ENCODE measurements at places on chromosomes 3 and 15. TPM values are rescaled to one million over a fixed set of nuclear protein-coding genes. Genes with fewer than 3 reads are reported as not detected.

The TRH gene
- total RNA-seq, result not detected

The CIAO2A gene
- 181 TPM for total RNA-seq

The FAM227B gene
- total RNA-seq, result 6.6 TPM

The GOLGB1 gene
- total RNA-seq, result 10.5 TPM

The IMPG2 gene
- total RNA-seq, result 0.09 TPM

The CSPG4 gene
- total RNA-seq, result 0.07 TPM

The PFN2 gene
- 0.86 TPM for total RNA-seq

The CCR3 gene
- not detected for total RNA-seq

The MOBP gene
- total RNA-seq, result 0.33 TPM

The MUSTN1 gene
- 0.78 TPM for total RNA-seq

The RSRC1 gene
- total RNA-seq, result 50.1 TPM

The KLHL40 gene
- not detected for total RNA-seq

The GOLGA8G gene
- total RNA-seq, result not detected

The OXTR gene
- total RNA-seq, result 1.2 TPM

The TRPM1 gene
- not detected for total RNA-seq

The MAP1A gene
- total RNA-seq, result 18.6 TPM

The ALDH1L1 gene
- 1.5 TPM for total RNA-seq

- no peaks in the 10 kb centered on the region for H3K36me3 ChIP-seq
- H3K4me1 ChIP-seq, result no peaks in the 10 kb centered on the region
- H3K4me3 ChIP-seq, result no peak overlapping the region
- H3K27ac ChIP-seq, result no peak overlapping the region
- DNase-seq, result no peak
These were observed 34.8 kb upstream of the CCK start for GRCh38 chr3:42300778-42301177.

- no peaks in the 10 kb centered on the region for H3K36me3 ChIP-seq
- H3K27me3 ChIP-seq, result peaks cover 27% of the 10 kb centered on the region
- DNase-seq, result no peak
- no peak overlapping the region for H3K4me3 ChIP-seq
- H3K27ac ChIP-seq, result no peak overlapping the region
These were observed 36.6 kb upstream of the EPHB3 start for GRCh38 chr3:184524981-184525336.

GRCh38 chr3:55169161-55169560 is 241.3 kb upstream of the LRTM1 start:
- H3K36me3 ChIP-seq, result no peaks in the 10 kb centered on the region
- no peak for DNase-seq
- H3K4me1 ChIP-seq, result no peaks in the 10 kb centered on the region
- no peaks in the 10 kb centered on the region for H3K27me3 ChIP-seq

DNA sequence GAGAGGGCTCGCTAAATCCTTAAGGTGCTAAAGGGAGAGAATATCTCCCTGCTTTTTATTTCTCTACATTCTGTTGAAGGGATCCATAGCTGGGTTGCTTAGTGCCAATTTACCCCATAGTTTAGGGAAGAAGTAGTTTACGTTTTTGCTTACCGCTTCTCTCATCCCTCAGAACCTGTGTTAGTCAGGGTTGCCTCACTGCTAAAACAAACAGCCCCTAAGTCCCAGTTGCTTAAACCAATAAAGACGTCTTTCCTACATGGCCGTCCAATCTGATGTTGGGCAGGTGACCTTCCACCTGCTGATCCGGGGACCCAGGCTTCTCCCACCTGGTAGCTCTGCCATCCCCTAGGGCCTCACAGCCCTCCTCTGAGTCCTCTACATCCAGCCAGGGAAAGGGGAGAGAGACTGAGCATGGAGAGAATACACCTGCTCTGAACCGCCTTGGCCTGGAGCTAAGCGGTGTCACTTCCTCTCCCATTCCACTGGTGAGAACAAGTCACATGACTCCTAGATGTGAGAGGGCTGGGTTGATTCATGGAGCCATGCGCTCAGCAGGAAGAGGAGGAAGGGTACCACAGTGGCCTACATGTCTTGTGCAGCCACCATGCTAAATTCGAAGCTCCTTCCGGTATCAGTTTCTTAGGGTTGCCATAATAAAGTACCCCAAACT is 26.3 kb downstream of the DNASE1L3 start:
- no peaks in the 10 kb centered on the region for H3K36me3 ChIP-seq
- H3K27ac ChIP-seq, result no peak overlapping the region
- H3K4me3 ChIP-seq, result no peak overlapping the region
- DNase-seq, result no peak
- H3K4me1 ChIP-seq, result peaks cover 4% of the 10 kb centered on the region

GRCh38 chr15:76328958-76329357 is 7.6 kb upstream of the ISL2 start:
- H3K4me3 ChIP-seq, result no peak overlapping the region
- DNase-seq, result no peak
- no peak overlapping the region for H3K27ac ChIP-seq

- H3K27ac ChIP-seq, result no peak overlapping the region
- H3K36me3 ChIP-seq, result no peaks in the 10 kb centered on the region
- no peak for DNase-seq
- H3K4me3 ChIP-seq, result no peak overlapping the region
- no peaks in the 10 kb centered on the region for H3K4me1 ChIP-seq
These were observed 52.4 kb downstream of the PDZRN3 start for GRCh38 chr3:73572368-73572767.

GRCh38 chr15:85897895-85898717 is 103.4 kb upstream of the KLHL25 start:
- H3K36me3 ChIP-seq, result no peaks in the 10 kb centered on the region
- H3K4me3 ChIP-seq, result no peak overlapping the region
- no peaks in the 10 kb centered on the region for H3K27me3 ChIP-seq
- H3K27ac ChIP-seq, result no peak overlapping the region
- no peak for DNase-seq

GRCh38 chr3:162367429-162368260 is 871.0 kb downstream of the OTOL1 start:
- H3K27ac ChIP-seq, result no peak overlapping the region
- no peak for DNase-seq
- no peaks in the 10 kb centered on the region for H3K36me3 ChIP-seq
- H3K4me1 ChIP-seq, result no peaks in the 10 kb centered on the region
- H3K27me3 ChIP-seq, result no peaks in the 10 kb centered on the region
- H3K4me3 ChIP-seq, result no peak overlapping the region

GRCh38 chr3:12601072-12601471 is 44.2 kb downstream of the MKRN2 start:
- no peaks in the 10 kb centered on the region for H3K4me1 ChIP-seq
- peaks cover 95% of the 10 kb centered on the region for H3K36me3 ChIP-seq
- peak; percentile 61 for DNase-seq
- no peak overlapping the region for H3K27ac ChIP-seq

GRCh38 chr3:181700168-181701087 is 11.3 kb upstream of the SOX2 start:
- DNase-seq, result peak; percentile 75
- H3K4me1 ChIP-seq, result peaks cover 13% of the 10 kb centered on the region
- peaks cover 27% of the 10 kb centered on the region for H3K27me3 ChIP-seq
- no peak overlapping the region for H3K27ac ChIP-seq
- no peaks in the 10 kb centered on the region for H3K36me3 ChIP-seq
- no peak overlapping the region for H3K4me3 ChIP-seq

DNA sequence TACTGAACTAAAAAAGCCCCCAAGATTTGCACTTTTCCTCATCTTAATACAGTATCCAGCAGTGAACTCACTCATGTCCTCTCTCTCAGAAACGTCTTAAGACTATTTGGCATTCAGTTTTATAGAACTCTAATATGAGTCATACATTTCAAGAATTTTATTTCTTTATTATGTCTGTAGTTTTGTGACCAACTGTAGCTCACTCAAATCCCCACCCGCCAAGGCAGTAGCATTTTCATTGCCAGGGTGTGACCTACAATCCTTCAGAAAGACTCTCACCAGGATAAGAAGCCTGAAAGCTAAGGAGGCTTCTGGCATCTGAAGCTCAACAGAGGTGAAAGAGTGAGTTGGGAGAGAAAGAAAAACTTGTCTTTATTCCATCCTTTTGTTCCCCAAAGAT is 537.1 kb downstream of the RSL24D1 start:
- H3K4me1 ChIP-seq, result no peaks in the 10 kb centered on the region
- no peaks in the 10 kb centered on the region for H3K36me3 ChIP-seq
- no peak overlapping the region for H3K27ac ChIP-seq
- H3K4me3 ChIP-seq, result no peak overlapping the region
- no peaks in the 10 kb centered on the region for H3K27me3 ChIP-seq
- no peak for DNase-seq

GRCh38 chr3:133112666-133113065 is 74.5 kb downstream of the TMEM108 start:
- H3K36me3 ChIP-seq, result no peaks in the 10 kb centered on the region
- no peak overlapping the region for H3K4me3 ChIP-seq
- H3K4me1 ChIP-seq, result no peaks in the 10 kb centered on the region
- no peak for DNase-seq
- no peaks in the 10 kb centered on the region for H3K27me3 ChIP-seq
- H3K27ac ChIP-seq, result no peak overlapping the region

DNA sequence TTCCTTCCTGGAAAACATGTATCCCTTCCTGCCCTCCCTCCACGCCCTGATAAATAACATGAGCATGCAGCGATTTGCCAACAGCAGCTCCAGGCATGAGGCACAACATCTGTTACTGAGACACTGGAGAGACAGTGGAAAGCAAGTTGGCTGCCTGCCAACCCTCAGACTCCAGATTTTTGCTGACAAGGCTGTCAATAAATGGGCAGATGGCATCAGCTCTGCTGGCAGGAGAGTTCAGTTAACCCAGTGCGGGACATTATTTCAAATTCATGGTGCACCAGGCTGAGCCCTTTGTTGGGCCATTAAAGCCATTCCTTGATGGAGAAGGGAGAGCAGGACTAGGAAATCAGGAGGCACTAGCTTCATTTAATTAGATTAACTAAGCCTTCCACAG is 293.3 kb downstream of the MEX3B start:
- no peak overlapping the region for H3K4me3 ChIP-seq
- H3K4me1 ChIP-seq, result peaks cover 8% of the 10 kb centered on the region
- H3K36me3 ChIP-seq, result no peaks in the 10 kb centered on the region
- DNase-seq, result no peak
- peaks cover 20% of the 10 kb centered on the region for H3K27me3 ChIP-seq

GRCh38 chr3:42707620-42708355 is 5.2 kb upstream of the HHATL start:
- peaks cover 27% of the 10 kb centered on the region for H3K27me3 ChIP-seq
- no peak overlapping the region for H3K4me3 ChIP-seq
- no peak overlapping the region for H3K27ac ChIP-seq
- 0 out of 2 replicates have a peak, but pooled peaks cover 4% of the 10 kb centered on the region for H3K4me1 ChIP-seq
- H3K36me3 ChIP-seq, result no peaks in the 10 kb centered on the region
- no peak for DNase-seq

DNA sequence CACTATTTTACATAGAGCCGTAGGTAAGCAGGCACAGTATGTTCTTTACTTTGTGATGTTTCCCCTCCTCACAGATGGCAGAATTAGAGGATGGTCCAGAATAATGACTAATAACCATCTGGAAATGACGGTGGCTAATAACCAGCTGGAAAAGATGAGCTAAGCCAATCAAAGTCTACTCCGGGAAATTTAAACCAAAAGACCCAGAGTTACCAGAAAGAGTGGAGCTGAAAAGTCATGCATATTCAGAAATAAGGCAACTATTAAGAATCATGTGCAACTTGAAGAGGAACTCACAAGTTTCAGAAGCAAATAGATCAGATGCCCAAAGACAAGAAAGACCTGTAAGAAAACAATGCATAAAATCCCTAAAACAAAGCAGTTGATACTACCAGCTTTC is 33.6 kb downstream of the DMXL2 start:
- no peak overlapping the region for H3K4me3 ChIP-seq
- H3K4me1 ChIP-seq, result no peaks in the 10 kb centered on the region
- no peak for DNase-seq

DNA sequence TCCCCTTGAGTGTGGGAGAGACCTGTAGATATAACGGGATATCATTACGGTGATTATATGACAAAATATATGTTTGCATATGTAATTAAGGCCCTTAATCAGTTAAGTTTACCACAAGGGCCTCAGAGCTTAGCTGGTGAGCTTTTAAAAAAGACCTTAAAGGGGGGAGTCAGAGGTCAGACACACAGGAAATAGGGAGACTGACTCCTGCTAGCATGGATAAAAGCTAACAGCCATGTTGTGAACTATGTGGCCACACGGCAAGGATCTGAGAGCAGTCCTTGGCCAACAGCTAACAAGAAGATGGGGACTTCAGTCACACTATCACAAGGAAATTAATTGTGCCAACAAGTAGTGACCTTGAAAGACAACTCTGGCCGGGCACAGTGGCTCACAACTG is 3.1 kb downstream of the STAG1 start:
- H3K4me1 ChIP-seq, result peaks cover 9% of the 10 kb centered on the region
- H3K27ac ChIP-seq, result peak overlapping the region; percentile 77
- DNase-seq, result peak; percentile 16

DNA sequence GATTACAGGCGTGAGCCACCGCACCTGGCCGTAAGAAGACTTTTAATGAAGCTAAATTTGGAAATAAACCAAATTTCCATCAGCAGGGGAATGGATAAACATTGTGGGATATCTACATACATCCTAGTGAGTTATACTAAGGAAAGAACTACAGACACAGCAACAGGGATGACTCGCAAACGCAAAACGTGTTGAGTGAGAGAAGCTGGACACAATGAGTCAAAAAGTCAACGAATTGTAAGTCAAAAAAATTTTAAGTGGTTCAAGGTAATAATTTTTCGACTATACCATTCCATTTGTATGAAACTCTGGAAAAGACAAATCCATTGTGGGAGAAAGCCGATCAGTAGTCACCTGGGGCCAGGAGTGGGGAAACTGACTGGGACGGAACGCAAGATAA is 19.9 kb downstream of the PLA2G4F start:
- no peaks in the 10 kb centered on the region for H3K27me3 ChIP-seq
- no peak overlapping the region for H3K27ac ChIP-seq
- H3K4me1 ChIP-seq, result peaks cover 5% of the 10 kb centered on the region
- H3K4me3 ChIP-seq, result no peak overlapping the region

DNA sequence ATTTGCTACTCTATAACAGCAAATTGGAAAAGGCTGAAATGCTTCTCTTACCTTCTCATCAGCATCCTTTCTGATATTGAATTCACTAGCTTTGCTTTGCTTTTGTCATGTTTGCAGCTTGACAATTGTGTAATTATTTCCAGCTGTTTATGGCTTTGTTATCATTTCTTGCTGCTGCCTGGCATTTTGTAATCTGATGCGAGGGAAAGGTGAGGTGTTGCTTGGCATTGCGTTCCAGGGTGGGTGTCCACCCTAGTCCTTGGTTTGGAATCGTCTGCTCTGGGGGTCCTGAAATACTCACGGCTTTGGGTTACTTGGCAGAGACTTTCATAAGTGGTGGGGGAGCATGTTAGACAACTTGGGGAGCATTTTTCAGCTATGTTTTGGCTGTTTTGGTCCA is 2.9 kb downstream of the CACNA2D3 start:
- no peak for DNase-seq
- no peaks in the 10 kb centered on the region for H3K4me1 ChIP-seq
- H3K27ac ChIP-seq, result no peak overlapping the region
- H3K36me3 ChIP-seq, result no peaks in the 10 kb centered on the region
- no peaks in the 10 kb centered on the region for H3K27me3 ChIP-seq
- no peak overlapping the region for H3K4me3 ChIP-seq

- H3K4me3 ChIP-seq, result no peak overlapping the region
- DNase-seq, result no peak
- peaks cover 4% of the 10 kb centered on the region for H3K27me3 ChIP-seq
- no peak overlapping the region for H3K27ac ChIP-seq
- H3K4me1 ChIP-seq, result no peaks in the 10 kb centered on the region
These were observed 16.4 kb downstream of the CCR1 start for GRCh38 chr3:46191730-46192129.

- peak within 1 kb of the TSS; percentile 94 for H3K27ac ChIP-seq
- H3K36me3 ChIP-seq, result peaks cover 71% of the 10 kb centered on the region
These were observed at the start of gene EPM2AIP1 for GRCh38 chr3:36992806-36993325. EPM2AIP1 (minus strand) TSS chr3:36993131; CDS start chr3:36993077, 54 bp downstream.

Measured in K562 (cell line).